ENCODE measurements at places on chromosomes 13 and 19.

GRCh38 chr19:16235811-16236652 lies 38.3 kb downstream of the AP1M1 start:
- no peak for DNase-seq

- peak; percentile 70 for DNase-seq
Measured at GRCh38 chr13:57123681-57124080, 17.0 kb upstream of the PRR20A start.

DNA sequence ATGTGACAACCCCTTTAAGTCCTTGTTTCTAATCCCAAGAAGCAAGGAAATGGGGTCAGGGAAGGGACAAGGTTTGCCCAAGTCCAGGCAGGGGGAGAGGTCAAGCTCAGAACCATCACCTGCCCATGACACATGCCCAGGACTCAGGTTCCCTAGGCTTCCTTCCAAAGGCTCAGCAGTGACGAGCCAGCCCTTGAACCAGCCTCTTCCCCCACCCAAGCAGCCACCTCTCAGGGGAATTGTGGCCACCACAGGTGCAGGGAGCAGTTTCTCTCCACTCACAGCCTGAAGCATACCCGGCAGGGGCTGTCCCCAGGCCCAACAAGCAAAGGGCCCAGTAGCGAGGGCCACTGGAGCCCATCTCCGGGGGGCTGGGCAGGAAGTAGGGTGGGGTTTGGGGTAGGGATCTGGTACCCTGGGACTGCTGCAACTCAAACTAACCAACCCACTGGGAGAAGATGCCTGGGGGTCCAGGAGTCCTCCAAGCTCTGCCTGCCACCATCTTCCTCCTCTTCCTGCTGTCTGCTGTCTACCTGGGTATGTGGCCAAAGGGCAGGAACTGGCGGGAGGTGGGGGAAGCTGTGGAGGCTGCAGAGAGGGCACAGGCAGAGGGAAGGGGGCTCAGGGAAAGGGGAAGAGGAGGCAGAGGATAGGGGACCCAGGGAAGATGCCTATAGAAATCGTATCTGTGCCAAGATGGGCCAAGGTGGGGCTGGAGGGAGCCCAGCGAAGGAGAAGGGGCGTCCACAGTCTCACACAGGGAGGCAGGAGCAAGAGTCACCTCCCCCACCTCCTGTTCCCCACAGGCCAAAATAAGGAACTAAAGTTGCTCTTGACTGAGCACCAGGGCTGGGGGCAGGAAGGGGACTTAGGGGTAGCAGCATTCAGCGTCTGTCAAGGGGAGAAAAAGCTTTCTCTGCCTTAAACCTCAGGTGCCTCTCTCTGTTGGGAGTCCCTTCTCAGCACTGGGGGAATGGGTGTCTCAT lies at the start of gene CD79A:
TSS of gene CD79A (plus strand) at position 433 of the 986 bp plus-strand sequence. CDS start at position 459, 26 bp downstream.
- DNase-seq = no peak

- DNase-seq = no peak
Measured at GRCh38 chr13:79398915-79399314, 7.1 kb downstream of the RBM26 start.

DNA sequence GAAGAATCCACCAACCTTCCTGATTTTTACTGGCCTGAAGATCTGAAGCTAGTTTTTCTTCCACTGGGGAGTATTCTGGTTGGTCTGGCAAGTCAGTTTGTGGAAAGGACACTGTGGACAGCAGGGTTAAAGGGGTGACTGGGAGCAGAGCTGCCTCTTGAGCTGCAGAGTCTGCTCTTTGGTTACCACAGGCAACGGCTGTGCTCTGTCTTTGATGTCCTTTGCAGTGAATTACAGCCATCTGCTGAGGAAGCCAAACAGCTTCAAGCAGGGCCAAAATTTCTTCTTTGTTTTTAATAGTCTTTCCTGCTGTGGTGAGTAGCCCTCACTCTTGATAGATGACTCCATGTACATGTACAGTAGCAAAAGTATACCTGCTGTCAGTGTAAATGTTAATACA lies 75.7 kb downstream of the ZNF100 start:
- no peak for DNase-seq

- peak; percentile 47 for DNase-seq
Measured at GRCh38 chr19:47002853-47003610, 16.6 kb upstream of the NPAS1 start.

DNA sequence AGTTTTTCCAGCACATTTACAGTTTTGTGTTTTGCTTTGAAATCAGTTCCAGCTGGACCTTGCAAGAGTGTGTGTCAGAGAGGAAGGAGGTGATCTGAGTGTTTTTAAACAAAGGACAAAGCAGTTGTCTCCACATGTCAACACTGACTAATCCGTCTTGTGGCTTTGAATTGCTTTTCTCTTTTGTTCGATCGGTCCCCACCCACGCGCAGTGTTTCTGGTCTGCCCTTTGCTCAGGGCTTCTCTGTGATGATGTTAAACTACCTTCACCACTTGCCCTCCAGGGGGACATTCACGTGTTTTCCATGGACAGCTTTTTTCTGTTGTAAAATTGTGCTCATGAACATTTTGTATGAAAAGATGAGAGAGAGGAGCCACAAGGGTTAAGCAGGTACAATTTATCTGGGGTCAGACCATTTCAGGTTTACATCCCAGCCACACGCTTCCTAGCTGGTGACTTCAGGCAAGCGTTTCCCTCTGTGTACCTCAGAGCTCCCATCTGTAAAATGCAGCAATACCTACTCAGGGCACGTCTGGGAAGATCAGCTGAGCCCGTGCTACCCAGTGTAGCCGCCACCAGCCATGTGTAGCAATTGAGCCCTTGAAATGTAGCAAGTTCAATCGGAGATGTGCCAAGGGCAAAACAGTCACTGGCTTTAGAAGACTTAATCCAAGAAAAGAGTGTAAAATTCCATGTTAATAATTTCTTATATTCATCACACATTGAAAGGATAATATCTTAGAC lies 13.5 kb upstream of the PLA2G4C start:
- DNase-seq = no peak

GRCh38 chr13:100394005-100394695 lies 194.4 kb downstream of the GGACT start:
- no peak for DNase-seq

- no peak for DNase-seq
Measured at GRCh38 chr13:41224113-41225110, 30.0 kb upstream of the KBTBD7 start.

DNA sequence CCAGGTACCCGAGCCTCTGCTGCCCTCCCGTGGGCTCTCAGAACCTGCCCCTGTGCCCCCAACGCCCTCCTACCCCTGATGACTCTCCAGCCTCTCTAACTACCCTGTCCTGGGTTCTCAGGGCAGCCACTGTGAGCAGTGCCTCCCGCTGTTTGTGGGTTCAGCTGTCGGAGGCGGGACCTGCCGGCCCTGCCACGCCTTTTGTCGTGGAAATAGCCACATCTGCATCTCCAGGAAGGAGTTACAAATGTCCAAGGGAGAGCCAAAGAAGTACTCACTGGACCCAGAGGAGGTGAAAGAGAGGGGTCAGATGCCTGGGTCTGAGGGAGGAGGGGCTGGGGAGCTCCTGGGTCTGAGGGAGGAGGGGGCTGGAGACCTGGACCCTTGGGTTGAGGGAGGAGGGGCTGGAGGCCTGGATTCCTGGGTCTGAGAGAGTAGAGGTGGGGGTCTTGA lies 20.0 kb downstream of the CNFN start:
- DNase-seq = no peak
